NCI-H460 (cell line): ENCODE measurements at places on chromosomes 5 and 9. TPM values are rescaled to one million over a fixed set of nuclear protein-coding genes. Genes with fewer than 3 reads are reported as not detected.

DNA sequence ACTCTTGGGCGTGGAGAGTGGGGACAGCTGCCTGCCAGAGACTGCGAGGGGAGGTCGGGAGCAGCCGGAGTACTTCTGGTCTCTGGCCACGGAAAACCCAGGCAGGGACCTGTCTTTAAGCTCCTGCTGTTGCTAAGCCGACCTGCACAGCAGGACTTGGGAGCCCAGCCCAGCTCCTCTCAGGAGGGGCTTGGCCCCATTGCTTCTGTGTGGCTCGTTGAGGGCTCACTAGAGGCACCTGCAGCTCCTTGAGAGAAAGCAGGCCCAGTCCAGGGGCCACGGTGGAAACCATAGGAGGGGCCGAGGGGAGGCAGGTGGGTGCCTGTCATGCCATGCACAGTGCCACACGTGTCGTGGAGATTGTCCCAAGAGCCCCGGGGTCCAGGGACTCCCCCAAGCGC, 3.3 kb upstream of the LCN2 start:
- no peak for DNase-seq

DNA sequence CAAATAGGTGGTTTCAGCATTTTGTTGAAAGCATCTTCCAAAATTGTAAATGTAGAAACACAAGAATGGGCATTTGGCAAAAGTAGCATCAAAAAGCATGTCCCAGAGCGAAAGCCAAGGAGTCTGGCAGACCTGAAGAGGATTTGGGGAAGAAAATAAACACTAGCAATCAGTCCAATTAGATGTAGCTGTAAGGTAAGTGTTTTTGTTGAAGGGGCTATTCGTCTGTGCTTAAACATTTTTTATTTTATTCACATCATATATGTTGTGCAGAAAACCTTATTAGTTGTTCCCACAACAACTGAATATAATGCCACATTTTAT, 954.1 kb upstream of the COX7C start:
- DNase-seq: no peak

DNA sequence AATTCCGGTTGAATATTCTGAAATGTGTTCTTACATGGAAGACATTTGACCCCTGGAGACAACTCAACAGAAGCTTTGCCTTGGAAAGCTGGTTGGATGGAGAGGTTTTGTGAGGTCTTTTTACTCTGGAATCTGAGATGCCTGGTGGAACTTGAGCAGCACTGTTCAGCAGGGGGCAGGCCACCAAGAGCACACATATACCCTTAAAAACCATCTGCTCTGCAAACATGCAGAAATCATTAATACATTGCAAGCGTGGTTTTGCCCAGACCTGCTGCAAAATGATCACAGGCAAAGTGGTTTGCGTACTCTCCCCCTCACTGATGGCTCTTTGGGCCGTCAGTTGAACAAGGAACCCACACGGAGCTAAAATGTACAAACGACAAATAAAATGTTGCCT, 32.8 kb upstream of the DAP start:
- no peak for DNase-seq

GRCh38 chr9:135910216-135910615, 2.9 kb upstream of the CAMSAP1 start:
- DNase-seq: no peak

DNA sequence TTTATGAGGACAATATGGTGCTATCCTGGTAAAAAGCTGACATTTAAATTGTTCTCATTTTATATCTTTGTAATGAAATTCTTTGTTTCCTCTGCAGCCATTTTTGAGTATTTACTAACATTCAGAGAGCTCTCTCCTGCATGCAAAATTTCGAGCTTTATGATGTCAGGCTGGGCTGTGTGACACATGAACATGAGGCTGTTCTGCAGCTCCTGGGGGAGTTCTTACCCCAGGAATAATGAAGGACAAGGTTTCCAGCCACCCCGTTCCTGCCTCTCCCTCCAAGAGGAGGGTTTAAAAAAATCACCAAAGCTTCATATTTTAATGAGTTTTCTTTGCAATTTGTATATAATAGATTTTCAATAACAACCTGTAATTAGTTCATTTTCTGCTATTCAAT, 252.4 kb downstream of the HSPA4 start:
- DNase-seq: no peak

- no peak for DNase-seq
These were observed 3.4 kb downstream of the SNX18 start for GRCh38 chr5:54520940-54521339.

DNA sequence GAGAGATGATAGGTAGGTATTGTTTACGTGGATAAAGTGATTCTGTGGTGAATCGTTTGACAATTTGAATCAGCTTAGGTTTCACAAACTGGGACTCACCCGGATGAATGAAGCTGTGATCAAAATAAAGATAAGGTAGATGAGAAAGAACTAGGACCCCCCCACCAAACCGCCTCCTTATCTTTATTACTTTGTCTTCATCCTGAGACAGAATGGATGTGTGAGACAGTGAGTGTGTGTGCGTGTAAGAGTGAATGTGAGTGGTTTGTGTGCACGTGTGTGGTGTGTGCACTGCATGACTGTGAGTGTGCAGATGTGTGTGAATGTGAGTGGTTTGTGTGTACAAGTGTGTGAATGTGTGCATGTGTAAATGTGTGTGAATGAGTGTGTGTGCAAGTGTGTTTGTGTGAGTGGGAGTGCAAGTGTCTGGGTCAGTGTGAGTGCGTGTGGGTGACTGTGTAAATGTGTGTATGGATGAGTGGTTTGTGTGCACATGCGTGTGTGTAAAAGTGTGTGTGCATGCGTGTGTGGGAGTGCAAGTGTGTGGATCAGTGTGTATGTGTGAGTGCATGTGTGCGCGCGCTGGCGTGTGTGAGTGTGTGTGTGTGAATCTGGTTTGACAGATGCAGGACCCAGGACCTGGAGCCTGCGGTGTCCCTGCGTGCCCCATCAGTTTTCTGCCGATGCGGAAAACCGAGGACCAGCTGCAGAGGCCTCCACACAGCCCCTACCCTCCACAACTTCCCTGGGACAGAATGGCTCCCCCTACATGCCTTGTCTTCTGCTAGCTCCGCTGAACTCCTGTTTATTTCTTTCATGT, 11.4 kb upstream of the ENG start:
- no peak for DNase-seq

DNA sequence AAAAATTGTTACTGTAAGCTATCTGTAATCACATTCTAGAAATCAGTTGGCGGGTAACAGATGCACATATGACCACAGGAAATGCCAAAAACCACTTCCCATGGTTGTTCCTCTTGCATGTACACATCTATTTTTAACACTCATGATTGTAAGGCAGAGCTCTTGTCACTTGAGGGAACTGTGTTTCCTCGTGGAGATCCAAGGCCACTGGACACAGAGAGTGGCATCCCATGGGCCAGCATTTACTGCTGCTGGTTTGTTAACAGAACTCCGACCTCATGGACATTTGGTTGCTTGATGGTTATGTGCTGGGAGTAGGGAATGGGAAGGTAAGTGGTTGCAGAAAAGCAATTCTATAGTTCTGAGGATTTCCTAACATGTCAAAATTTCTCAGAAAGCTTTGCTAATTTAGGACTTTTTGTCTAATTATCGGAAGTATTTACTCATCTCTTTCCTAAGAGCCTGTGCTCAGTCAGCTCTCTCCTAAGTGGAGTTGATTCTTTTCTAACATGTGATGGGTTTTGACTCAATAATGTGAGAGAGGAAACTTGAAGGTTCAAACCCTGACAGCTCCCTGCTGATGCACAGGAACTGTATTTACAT, 202.0 kb upstream of the NR3C1 start:
- DNase-seq: no peak

DNA sequence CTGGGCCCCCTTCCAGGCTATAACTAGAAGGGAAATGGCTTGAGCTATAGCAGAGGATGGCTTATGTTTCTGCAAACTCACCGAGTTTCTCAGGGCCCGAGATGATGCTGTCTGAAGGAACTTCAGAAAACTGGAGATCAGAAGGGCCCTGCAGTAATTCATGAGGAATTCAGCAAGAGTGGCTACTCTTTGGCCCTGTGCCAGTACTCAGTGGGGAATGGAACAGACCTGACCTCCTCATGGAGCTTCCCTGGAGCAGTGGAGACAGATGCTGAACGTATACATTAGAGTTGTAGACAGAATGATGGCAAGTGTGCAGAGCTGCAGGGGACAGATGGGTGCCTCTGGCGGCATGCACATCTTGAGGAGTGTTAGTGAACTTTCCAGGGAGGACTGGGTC, 17.3 kb upstream of the SMIM32 start:
- DNase-seq: no peak

GRCh38 chr5:3886524-3887451, 291.2 kb downstream of the IRX1 start:
- DNase-seq: no peak

FOXI1 gene
- total RNA-seq: not detected in 2 replicates

PKD2L2 gene
- not detected in 2 replicates for total RNA-seq

PCA3 gene
- total RNA-seq: not detected in 2 replicates

BRD3OS gene
- total RNA-seq: 19.2 and 21.7 TPM in 2 replicates

PCDHGB7 gene
- 0.79 and 0.89 TPM in 2 replicates for total RNA-seq

KCNT1 gene
- not detected in 2 replicates for total RNA-seq
